BE2C (cell line): ENCODE measurements at places on chromosomes 12 and 14.

DNA sequence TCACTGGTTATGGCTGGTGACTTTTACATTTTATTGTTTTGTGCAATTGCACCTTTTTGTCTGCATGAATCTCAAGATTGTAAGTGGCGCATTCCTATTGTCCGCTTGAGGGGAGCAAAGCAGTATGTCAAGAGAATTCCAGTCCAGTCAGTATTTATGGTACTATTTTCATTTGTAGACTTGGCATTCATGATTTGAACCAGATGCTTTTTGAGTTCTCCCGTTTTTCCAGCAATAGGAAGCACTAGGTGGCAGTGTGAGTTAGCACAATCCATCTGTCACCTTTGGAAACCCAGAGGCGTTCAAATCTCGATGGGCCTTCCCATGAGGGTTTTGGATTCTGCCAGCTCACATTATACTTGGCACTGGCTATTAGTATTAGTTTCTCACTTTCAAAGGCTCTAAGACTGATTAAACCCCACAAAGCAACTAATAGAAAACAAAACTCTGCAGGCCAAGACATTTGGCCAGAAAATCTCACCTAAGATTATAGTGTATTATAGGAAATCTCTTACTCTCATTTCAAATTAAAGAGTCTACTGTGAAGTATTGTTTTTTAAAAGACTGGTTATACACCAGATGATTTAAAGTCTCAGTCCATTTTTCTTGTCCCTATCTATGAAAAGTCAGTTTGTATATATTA, 2.2 kb downstream of the DACT1 start:
- peak; percentile 50 for DNase-seq

DNA sequence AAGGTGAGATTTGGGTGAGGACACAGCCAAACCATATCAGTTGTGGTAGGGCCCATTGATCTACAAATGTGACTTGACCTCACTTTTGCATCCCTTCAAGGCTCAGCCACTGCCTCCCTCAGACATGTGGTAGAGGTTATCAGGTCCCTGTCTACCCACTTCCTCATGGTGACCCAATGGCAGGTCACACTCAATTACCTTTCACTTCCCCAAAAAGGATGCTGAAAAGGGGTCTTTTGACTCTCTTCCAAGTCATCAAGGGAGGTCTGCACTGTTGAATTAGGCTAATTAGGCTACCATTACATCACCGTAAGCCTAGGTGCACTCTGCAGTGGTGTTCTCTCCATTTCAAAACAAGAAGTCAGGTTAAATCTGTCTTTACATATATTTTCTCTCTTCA, 22.6 kb upstream of the DRAM1 start:
- no peak for DNase-seq

DNA sequence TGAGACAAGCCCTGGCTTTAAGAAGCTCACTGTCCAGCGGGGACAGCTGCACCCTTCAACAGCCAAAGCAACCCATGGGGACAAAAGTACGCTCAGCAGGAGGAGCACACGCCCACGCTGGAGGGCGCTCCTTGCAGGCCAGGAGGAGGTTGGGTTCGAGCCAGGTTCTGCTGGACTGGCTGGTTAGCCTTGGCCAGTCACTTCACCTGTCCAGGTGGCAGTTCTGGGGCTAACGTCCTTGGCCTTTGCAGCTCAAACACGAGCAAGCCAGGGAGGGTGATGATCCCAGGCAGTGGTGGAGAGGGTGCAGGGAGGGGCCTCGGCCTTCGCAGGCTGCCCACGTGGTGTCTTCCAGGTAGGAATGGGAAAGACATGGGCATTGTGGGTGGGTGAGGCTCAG, 13.1 kb downstream of the CHGA start:
- DNase-seq = peak; percentile 57

- no peak for DNase-seq
Measured at GRCh38 chr14:68690089-68690958, 102.5 kb downstream of the ZFP36L1 start.

- no peak for DNase-seq
Measured at GRCh38 chr12:117144599-117144998, 45.4 kb upstream of the TESC start.

DNA sequence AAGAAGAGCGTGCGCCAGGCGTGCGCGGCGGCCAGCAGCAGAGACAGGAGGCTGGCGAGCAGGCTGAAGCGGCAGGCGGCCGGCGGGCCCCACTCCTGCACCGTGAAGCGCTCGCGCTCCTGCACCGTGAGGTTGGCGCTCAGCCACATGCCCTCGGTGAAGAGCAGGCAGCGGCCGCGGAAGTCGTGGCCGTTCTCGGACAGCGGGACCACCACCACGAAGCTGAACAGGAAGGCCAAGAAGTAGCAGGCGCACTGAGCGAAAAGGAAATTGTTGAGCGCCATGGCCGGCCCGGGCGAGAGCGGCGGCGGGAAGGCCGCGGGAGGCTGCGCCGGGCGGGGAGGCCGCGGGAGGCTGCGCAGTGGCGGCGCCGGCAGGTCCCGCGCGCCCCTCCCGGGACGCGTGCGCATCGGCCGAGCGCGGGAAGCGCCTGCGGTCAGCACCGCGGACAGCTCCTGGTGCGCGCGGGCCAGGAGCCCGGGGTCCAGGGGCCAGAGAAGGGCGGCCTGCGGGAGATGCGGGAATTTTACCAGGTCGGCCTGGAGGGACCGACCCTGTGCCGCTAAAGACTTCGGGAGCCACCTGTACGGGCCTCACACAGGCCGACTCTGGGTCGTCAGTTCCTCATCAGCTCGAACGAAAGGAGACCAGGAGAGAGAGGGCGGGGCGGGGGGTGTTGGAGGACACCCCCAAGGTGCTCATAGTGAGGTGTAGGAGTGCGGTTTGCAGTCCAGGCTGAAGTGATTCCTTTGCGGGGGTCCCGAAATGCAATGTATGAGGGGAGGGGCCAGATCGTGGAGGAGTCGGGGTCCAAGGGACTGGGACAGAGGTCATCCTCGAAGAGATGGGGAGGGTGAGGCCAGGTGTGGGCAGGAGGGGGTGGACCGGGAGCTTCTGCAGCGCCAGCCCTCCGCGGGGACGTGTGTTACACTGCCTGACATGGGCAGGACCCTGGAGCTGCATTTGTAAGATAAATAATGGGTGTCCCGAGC, at the start of gene TMEM179:
Gene TMEM179, minus strand, starts transcription at position 315 of the 992 bp plus-strand sequence. Its CDS starts 31 bp downstream, at position 284.
- DNase-seq = no peak

GRCh38 chr12:48451372-48451771, 21.0 kb upstream of the ANP32D start:
- DNase-seq = no peak

DNA sequence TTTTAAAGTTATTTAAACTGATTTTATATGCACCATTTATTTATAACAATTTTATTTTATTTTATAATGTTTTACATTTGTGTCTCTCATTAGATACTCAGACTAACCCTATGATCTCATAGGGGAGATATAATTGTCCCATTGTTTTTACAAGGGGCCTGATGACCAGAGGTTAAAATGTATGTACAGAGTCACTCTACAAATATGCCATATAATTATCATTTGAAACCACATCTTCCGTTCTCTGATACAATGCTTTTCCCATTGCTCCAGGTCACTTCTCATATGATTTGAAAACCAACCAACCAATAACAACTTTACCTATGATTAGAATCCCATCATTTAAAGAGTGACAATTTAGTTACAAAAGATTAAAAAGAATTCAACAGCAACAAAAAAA, 137.8 kb downstream of the GPHN start:
- no peak for DNase-seq

DNA sequence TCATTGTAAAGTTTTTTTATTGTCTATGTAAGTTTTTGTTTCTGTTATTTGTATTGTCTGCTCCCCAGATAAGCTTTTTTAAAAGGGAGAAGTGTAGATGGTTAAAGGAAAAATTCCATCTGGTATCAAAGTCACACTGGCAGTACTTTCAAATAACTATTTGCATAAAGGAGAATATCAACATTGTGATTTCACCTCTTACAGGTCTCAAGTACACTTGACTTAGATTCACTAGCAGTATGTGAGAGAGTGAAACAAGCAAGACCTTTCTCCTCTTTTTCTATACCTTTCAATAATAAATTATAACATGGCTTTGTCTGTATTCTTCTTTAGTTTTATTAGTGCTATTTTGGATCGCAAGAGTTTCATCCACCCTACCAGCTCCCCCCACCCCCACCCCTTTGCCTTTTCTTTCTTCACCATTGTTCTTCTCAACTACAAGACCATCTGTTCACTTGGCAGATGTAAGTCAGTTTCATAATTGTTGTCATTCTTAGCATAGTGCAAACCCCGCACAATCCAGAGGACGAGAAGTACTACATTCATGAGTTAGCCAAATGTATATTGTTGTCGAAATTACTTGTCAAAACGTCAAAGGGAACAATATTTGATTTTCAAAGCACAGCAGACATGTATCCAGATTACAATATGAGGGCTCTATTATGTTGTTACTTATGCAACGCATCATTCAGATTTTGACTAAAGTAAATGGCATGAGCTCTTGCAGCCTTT, 602.7 kb upstream of the FLRT2 start:
- DNase-seq = no peak

DNA sequence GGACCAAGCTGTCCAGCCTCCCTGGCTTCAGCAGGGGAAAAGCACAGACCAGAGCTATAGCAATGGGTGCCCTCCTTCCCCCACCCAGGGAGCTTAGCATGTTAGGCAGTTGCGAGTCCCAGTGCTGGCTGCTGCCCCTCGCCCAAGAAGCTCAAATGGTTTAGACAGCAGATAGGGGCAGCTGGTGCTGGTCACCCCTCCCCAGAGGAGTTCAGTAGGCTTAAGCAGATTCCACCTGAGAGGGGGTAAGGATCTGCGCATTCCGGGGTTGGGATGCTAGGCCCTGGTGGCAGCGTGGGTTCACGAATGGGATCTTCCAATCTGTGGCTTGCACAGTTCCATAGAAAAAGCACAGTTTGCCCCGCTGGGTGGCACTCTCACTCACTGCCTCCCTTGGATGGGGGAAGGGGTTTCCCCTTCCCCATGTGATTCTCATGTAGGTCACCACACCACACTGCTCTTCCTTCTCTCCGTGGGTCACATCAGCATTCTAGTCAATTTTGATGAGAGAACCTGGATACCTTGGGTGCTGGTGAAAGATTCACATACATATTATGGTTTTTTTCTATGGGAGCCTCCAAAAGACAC, 665.6 kb downstream of the C12orf50 start:
- peak; percentile 4 for DNase-seq

DNA sequence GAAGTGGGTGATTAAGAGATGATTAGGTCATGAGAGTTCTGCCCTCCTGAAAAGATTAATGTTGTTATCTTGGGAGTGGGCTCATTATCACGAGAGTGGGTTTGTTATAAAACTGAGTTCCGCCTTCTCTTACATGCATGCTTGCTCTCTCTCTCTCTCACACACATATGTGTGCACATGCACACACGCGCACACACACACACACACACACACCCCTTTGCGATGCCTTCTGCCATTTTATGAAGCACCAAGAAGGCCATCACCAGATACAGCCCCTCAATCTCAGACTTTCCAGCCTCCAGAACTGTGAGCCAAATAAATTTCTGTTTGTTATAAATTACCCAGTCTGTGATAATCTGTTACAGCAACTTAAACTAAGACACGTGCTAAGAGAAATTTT, 5.7 kb upstream of the SLC41A2 start:
- no peak for DNase-seq

DNA sequence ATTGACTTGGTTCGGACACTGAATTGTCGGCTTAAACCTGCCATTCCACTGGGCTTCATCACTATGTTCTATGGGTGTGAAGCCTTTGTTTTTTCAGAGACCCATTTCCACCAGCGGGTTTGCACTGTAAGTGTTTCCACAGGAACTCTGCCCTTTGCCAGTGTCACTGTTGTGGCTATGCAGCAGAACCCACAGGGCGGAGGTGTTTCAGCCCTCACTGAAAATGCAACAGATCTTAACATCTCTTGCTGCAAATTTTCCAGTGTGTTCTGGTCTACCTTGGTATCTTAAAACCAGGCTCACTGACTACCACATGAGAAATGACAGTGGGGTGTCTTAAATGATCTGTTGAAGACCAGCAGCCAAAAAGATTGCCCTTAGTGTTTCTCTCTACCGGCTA, 21.1 kb downstream of the PRKCH start:
- no peak for DNase-seq

DNA sequence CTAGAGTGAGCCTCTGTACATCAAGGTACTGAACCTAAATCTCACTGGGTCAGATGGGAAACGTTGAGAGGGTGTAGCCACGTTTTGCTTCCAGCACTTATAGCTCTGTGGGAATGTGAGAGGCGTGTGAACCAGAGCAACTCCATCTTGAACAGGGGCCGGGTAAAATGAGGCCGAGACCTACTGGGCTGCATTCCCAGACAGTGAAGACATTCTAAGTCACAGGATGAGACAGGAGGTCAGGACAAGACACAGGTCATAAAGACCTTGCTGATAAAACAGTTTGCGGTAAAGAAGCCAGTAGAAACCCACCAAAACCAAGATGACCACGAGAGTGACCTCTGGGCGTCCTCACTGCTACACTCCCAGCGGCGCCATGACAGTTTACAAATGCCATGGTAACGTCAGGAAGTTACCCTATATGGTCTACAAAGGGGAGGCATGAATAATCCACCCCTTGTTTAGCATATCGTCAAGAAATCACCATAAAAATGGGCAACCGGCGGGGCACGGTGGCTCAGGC, 63.4 kb upstream of the NCOR2 start:
- no peak for DNase-seq

DNA sequence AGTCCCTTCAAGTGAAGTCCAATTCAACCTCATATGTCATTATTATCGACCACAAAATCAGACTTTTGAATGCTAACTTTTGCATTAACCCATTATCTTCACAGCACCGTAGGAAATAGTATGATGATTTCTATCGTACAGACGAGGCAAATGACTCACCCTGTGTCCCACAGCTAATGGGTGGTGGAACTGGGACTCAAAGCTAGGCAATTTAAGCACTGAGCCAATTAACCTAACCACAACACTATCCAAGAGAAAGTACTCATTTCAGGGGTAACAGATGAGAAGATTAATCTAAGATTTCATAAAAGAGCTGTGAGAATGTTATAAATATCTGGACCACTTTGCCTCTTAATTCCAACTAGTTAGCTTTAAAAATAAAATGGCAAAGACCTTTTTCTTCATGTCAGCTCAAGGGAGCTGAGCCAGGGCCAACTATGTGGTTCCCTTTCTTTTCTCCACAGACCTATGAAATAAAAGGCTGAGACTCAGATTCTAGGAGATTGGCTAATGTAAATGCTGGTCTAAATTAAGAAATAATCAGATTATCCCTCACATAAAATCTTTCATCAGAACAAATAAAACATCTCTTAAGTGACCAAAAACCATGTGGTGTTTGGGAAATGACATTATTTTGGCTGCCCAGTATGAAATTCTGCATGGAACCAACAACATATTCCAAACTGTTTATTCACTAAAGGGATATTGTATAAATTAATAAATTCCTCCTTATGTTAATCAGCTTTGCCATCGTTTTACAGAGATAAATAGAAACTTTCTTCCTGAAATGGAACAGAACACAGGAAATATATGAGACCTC, 4.9 kb downstream of the PTGER2 start:
- peak; percentile 45 for DNase-seq

- DNase-seq = peak; percentile 25
Measured at GRCh38 chr12:92553389-92553788, 149.4 kb upstream of the PLEKHG7 start.

DNA sequence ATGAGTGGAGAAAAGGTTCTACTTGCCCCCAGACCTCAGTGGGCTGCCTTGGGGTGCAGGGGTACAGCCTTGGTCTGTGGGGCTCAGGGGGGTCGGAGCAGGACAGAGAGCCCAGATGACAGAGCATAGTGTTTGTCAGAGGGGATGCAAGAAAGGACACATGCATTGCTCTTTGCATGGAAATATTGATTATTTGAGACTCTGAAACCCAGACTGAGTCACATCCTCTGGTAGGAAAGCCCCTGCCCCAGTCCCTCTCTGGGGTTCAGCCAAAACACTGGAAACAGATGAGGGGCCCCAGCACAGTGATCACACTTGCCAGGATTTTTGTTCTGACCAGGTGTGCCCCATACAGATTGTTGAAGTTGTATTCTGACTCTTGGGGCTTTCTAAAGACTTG, 1094.4 kb downstream of the BCL11B start:
- DNase-seq = no peak
